Fibroblast of skin of abdomen (primary cell): ENCODE measurements at places on chromosomes 12 and 14.

DNA sequence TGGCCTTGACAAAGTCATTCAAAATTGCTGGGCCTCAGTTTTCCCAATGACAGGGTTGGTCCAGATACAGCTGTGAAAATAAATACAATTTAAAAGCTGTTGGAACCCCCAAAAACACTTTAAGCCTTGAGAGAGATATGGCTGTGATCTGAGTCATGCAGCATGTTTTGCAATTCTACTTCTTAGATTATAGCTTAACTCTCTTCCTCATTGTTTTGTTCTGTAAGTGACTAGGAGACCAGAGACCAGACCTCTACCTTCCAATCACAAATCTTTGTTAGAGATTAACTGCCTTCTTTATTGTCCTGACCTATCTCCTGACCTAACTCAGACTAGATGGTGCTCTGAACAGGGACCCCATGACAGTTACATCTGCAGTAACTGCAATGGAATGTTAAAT, 198.1 kb downstream of the STXBP6 start:
- DNase-seq = peak; percentile 14

- DNase-seq = peak; percentile 28
These were observed 31.0 kb downstream of the RTL1 start for GRCh38 chr14:100872259-100873095.

DNA sequence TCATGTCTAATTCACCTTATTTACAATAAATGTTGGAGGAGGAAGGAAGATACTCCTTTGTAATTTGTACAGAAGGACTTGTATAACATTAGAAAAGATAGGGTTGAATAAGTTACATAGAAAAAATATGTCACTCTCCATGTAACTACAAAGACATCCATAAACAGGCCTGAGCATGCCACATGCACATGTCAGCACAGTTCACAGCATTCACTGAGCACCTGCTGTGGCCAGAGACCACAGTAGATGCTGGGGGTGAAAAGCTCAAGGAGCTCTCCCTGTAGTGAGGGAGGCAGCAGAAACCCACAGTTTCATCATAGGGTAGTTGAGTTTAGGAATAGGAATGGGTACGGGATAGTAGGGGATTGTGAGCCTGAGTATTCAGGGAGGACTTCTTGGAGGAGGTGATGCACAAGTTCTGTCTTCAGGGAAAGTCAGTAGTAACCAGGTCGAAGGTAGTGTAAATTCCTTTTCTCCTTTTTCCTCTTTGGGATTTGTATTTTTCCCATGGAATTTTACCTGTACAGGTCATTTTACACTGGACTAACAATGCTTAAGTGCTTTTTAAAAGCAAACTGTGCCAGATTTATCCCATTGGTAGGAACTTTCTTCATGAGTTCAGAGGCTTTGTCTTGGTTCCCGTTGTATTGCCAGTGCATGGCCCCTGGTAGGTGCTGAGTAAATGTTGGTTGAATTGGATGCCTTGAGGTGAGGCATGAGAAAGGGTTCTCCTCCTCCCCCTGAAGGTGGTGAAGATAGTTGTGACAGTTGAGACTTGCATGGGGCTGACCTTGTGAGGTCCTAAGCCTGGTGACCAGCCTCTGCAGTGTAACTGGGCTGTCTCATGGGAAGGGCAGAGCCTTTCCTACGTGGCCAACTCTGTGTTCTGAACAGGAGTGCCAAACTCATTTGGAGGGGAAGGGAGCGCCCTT, 20.2 kb downstream of the PRKCH start:
- no peak for DNase-seq

GRCh38 chr12:68176257-68176656, 16.7 kb upstream of the IFNG start:
- no peak for DNase-seq

GRCh38 chr12:64077922-64078321, 144.2 kb downstream of the KICS2 start:
- no peak for DNase-seq

DNA sequence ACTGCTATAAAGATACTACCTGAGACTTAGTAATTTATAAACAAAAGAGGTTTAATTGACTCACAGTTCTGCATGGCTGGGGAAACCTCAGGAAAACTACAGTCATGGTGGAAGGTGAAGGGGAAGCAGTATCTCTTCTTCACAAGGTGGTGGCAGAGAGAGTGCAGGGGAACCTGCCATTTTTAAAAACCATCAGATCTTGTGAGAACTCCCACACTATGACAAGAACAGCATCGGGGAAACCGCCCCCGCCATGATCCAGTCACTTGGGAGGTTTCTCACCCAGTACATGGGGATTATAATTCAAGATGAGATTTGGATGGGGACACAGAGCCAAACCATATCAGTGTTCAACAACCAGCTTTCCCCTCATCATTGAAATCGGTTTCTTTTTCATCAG, 49.9 kb downstream of the AEBP2 start:
- DNase-seq = no peak

DNA sequence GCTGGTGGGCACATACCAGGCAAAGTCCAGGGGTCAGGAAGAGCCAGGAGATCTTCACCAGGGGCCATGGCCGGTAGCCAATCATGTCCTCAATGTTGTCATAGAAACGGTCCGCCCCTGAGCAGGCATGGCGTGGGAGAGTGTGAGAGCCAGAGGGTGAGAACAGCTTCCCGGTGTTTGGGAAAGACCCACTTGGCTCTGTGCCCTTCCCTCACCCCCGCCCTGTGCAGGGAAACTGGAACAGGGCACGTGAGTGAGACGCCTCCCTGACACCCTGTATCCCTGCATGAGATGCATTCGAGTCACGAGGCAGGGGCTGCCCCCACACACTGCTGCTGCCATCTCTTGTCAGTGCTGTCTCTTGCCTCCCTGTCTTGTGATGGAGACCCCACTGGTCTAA, 20.7 kb downstream of the SLC6A12 start:
- no peak for DNase-seq

DNA sequence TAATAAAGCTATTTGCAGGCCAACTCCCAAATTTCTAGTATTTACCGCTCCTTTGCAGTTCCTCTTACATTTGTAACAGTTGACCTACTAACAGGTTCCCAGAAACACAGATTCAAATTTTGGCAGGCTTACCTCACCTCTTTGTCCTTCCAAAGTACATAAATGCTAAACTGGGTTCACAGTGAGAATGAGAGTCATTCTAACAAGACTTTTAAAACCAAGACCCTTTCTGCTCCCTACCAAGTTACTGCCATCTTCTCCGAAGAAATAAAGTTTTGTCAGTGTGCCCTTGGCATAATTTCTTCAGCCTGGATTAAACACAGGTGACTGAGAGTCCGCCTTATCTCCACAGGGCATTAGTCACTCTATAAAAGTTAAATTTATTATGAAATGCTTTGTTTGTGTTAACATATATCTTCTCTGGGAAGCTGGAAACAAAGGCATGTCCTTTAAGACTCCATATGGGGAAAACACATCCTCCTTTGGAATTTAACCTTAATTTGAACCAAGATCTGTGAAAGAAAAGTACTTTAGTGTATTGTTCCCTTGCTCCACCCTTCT, 28.2 kb downstream of the FOXA1 start:
- DNase-seq = no peak

DNA sequence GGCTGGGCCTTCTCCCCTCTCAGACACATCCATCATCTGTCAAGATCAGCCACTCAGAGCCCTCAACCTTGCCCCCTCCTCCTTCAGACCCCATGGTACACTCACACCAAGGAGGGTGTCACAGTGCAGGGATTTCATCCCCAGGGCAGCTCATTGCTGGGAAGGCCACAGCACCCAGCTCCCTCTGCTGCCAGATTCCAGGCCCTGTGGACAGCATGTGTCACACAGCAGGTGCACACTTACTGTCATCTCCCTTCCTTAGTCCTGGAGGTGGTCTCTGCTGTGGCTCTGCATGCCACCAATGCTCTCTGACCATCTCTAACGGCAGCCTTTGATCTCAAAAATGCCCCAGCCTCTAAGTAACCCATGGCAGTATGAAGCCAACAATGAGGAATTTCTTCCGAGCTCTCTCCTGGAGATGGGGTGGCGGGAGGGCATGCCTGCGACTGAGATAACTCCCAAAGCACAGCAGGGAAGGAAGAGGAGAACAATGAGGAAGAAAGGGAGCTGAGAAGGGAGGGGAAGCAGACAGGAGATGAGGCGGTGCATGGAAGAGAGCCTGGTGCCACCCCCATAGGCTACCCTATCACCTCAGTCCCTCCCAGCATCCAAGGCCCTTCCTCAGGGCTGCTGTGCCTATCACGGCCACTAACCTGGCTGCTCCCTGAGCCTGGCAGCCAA, 101.0 kb downstream of the SINHCAF start:
- no peak for DNase-seq
